Neuronal stem cell (in vitro differentiated cells): ENCODE measurements at places on chromosomes 3 and 15.

DNA sequence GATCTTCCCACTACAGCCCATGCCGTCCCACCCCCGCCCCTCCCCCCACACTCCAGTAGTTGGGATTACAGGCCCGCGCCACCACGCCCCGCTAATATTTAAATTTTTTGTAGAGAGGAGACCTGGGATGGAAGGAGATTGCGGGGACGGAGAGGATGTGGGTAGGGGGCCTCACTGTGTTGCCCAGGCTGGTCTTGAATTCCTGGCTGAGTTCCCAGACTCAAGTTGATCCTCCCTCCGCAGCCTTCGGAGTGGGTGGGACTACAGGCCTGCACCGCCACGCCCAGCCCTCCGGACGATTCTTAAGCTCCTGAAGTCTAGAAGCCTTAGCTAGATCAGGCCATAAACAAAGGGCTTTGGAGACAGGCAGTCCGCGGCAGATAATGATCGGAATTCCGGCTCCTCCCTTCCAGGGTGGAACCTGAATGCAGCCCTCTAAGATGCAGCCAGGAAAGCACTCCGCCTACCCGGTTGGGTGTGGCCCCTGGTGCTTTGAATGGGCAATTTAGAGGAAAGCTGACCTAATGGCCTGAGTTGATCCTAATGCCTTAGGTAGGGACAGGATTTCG lies at the start of gene DPPA2:
Gene DPPA2 (minus strand): TSS at position 356 of the 569 bp plus-strand sequence. CDS start 1,975 bp downstream, outside the sequence.
- H3K27me3 ChIP-seq, result no peaks in the 10 kb centered on the region
- DNase-seq, result no peak
- H3K4me3 ChIP-seq, result no peak within 1 kb of the TSS
- no peaks in the 10 kb centered on the region for H3K36me3 ChIP-seq

GRCh38 chr15:80721476-80721875 lies 26.4 kb downstream of the ABHD17C start:
- no peaks in the 10 kb centered on the region for H3K27me3 ChIP-seq
- no peak overlapping the region for H3K27ac ChIP-seq
- H3K36me3 ChIP-seq, result peaks cover 1% of the 10 kb centered on the region
- H3K4me3 ChIP-seq, result no peak overlapping the region

DNA sequence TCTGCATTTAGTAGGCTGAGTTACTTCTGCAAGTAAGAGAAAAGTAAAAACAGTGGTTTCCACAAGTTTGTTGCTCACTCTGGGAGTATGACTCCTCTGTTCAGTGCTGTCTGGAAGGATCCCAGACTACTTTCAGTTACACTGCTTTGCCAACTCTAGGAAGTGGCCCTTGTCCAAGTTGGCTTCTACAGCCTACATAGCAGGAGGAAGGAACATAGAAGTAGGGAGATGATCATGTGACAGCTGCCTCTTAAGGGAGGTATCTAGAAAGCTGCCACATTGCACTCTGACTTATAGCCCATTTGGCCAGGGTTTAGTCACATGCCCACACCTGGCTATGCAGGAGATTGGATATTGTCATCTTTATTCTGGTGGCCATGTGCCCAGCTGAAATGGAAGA lies 298.1 kb downstream of the NSUN3 start:
- no peaks in the 10 kb centered on the region for H3K36me3 ChIP-seq
- no peak overlapping the region for H3K4me3 ChIP-seq
- H3K27me3 ChIP-seq, result no peaks in the 10 kb centered on the region
- no peak overlapping the region for H3K27ac ChIP-seq
- H3K4me1 ChIP-seq, result peaks cover 9% of the 10 kb centered on the region

DNA sequence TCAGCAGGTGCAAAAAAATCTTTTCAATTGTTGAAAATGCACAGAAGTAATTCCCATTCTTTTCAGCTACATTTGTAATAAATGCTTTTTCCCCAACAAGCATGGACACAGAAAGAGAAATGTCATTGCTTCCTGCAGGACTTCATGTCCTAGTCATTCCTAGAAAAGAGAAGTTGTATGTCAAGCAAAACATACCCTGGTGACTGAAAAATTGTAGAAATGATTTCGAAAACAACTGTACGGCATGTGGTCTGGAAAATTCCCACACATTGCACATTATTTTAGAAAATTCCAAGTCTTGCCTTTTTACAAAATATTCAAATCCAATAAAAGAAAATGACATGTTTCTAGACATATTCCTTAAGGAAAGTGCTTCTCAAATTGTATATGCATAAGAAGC lies 50.4 kb upstream of the ALCAM start:
- H3K27ac ChIP-seq, result no peak overlapping the region
- no peak overlapping the region for H3K4me3 ChIP-seq
- H3K27me3 ChIP-seq, result no peaks in the 10 kb centered on the region
- H3K4me1 ChIP-seq, result no peaks in the 10 kb centered on the region
- no peaks in the 10 kb centered on the region for H3K36me3 ChIP-seq
